ENCODE measurements at places on chromosomes 2 and 18. TPM values are rescaled to one million over a fixed set of nuclear protein-coding genes. Genes with fewer than 3 reads are reported as not detected.

DNA sequence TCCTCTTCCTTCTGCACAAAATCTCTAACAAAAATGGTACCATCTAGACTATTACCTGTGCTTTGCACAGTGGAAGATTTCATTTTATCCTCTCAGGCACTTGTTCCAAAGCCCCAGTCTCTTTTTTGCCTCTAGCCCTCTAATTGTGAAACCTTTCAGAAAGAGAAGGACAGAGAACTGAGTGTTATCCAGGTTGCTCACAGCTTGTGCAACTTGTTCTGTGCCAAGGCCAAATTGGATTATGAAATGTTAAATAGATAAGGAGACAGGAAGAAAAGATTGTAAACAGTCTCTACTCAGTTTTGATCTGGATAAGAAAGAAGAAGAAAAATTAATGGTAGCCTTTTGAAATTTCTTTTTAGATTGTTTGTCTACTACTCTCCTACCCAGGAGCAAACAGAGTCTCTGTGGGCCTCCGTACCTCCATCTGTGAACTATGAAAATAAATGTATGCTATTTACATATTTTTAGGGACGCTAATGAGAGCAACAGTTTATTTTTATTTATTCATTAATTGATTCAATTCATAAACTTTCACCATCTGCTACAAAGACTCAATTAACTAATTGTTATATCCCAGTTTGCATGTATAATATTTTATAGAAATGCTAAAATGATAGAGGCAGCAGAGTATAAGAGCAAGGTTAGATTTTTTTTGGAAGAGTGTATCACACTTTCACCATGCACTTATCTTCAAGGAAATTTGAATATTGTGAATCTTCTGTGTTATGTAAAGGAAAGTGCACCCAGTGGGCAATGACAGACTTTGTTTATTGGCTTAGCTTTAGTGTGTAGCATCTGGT is 339.0 kb upstream of the ETAA1 start:
- H3K27me3 ChIP-seq: no peaks in the 10 kb centered on the region
- H3K4me3 ChIP-seq: no peak overlapping the region
- no peak for DNase-seq
- H3K36me3 ChIP-seq: no peaks in the 10 kb centered on the region

- no peak overlapping the region for H3K4me3 ChIP-seq
- no peaks in the 10 kb centered on the region for H3K36me3 ChIP-seq
- H3K27ac ChIP-seq: no peak overlapping the region
- H3K4me1 ChIP-seq: no peaks in the 10 kb centered on the region
- DNase-seq: peak; percentile 76
- H3K27me3 ChIP-seq: no peaks in the 10 kb centered on the region
Observed at GRCh38 chr18:24514439-24514838, 54.0 kb downstream of the HRH4 start.

DNA sequence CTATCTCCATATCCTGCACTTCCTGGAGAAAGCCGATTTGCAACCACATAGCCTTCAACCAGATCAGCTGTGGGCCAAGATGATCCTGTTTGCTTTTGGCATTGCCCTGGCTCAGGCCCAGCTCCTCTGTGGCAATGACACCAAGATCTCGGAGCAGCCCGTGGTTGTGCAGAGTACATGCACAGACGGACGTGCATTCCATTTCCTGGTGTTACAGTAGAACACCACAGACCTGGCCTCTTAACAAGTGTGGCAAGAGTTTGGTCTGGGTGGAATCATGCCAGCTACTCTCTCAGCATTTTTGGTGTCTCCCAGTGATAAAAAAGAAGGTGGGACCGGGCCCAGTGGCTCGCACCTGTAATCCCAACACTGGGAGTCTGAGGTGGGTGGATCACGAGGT is 20.0 kb downstream of the MALT1 start:
- no peak overlapping the region for H3K4me3 ChIP-seq
- no peaks in the 10 kb centered on the region for H3K27me3 ChIP-seq
- no peak overlapping the region for H3K27ac ChIP-seq
- no peaks in the 10 kb centered on the region for H3K36me3 ChIP-seq

- H3K36me3 ChIP-seq: no peaks in the 10 kb centered on the region
- no peak for DNase-seq
- H3K4me1 ChIP-seq: no peaks in the 10 kb centered on the region
Observed at GRCh38 chr18:51668607-51669006, 471.1 kb upstream of the MEX3C start.

- H3K27me3 ChIP-seq: no peaks in the 10 kb centered on the region
- no peaks in the 10 kb centered on the region for H3K4me1 ChIP-seq
- H3K36me3 ChIP-seq: no peaks in the 10 kb centered on the region
- DNase-seq: peak; percentile 32
Observed at GRCh38 chr2:209988010-209988409, 14.4 kb upstream of the RPE start.

DNA sequence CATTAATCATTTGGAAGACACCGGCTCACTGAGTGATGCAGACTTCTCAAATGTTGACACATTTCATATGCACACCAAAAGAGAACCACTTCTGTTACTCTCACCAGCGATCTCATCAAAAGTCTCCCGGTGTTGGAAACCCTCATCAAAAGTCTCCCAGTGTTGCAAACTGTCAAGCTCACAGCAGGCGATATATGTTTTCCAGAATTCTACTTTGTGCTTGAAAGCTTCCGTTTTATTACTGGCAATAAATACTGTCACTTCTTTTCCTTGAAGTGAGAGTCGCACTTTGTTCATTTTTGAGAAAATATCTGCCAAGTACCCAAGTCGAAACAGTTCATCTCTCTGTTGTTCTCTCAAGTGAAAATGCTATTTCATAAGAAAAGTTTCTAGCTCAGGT is 20.5 kb downstream of the MLPH start:
- DNase-seq: no peak
- no peak overlapping the region for H3K27ac ChIP-seq
- H3K27me3 ChIP-seq: peaks cover 3% of the 10 kb centered on the region
- H3K36me3 ChIP-seq: no peaks in the 10 kb centered on the region
- no peak overlapping the region for H3K4me3 ChIP-seq

DNA sequence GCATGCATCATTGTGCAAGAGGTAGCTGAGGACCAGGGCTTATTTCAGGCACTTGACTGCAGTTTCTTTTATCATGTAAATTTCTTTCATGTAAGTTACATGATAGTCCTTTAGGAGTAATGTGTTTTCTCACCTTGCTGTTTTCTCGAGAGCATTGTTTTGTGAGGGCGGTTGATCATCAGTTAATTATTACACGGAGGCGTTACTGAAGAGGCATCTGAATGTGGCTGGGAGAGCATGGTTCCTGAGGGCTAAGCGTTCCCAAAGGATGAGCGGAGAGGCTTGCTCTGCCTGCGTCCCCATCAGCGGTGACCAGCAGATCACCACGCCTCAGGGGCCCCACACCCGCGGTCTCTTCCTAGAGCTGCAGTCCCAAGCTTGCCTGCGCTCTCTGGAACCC is 156.1 kb upstream of the NFATC1 start:
- H3K4me1 ChIP-seq: no peaks in the 10 kb centered on the region
- no peaks in the 10 kb centered on the region for H3K36me3 ChIP-seq
- H3K4me3 ChIP-seq: no peak overlapping the region
- no peak for DNase-seq

DNA sequence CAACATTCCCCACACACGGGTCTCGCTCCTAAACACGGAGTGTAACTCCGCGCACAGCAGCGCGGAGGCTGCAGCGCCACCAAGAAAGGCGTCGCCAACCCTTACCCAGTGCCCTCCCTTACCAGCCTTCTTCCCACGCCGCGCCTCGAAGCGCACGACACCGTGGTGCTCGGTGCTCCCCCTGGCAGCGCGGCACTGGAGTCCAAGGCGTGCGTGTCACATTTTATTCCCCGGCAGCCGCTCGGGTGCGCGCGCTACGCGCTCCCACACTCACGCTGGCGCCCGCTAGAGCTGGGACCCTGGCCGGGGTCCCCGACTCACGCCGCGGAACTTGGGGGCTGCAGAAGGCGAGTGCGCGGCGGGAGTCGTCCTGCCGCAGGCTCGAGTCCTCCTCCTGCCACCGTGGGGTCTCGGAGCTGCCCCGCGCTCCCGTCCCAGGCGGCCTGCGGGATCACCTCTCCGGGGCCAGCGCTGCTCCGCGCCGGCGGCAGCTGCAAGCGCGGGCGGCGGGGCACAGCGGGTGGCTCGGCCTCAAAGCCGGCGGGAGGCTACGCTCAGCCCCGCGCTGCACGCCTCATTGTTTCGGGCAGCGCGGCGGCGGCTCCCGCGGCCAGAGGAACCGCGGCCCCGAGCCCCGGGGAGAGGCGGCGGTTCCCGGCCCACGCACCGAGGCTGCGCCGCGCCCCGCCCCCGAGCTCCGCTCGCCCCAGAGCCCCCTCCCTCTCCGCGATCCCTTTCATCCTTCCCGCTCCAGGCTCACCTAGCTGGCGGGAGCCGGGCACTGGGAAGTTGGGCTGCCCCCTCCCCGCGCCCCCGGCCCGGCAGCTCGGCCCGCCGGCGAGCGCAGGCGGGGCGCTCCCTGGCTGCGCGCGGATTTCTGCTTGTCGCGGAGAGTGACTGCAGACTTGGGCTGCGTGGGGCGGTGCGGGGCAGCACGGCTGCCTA is at the start of gene ST6GAL2:
TSS of gene ST6GAL2 (minus strand) at position 197 of the 945 bp plus-strand sequence. CDS start 42,190 bp downstream, outside the sequence.
- no peak within 1 kb of the TSS for H3K4me3 ChIP-seq
- H3K27ac ChIP-seq: no peak within 1 kb of the TSS
- H3K27me3 ChIP-seq: no peaks in the 10 kb centered on the region
- DNase-seq: no peak

GRCh38 chr2:98550165-98550564 is 58.1 kb downstream of the COA5 start:
- DNase-seq: no peak
- H3K4me1 ChIP-seq: peaks cover 11% of the 10 kb centered on the region
- no peaks in the 10 kb centered on the region for H3K27me3 ChIP-seq
- no peak overlapping the region for H3K4me3 ChIP-seq
- no peak overlapping the region for H3K27ac ChIP-seq
- H3K36me3 ChIP-seq: peaks cover 37% of the 10 kb centered on the region

The PRSS56 gene
- total RNA-seq: not detected

The POTEI gene
- 3.7 TPM for total RNA-seq

The L3MBTL4 gene
- not detected for total RNA-seq

The CCT7 gene
- total RNA-seq: 647 TPM

The SPATA3 gene
- not detected for total RNA-seq

The VAMP8 gene
- 149 TPM for total RNA-seq
